Forelimb muscle (tissue), 1 donor: ENCODE measurements at places on chromosomes 5 and 9.

- no peak for DNase-seq
Measured at GRCh38 chr9:75027187-75028107, 646 bp downstream of the CARNMT1 start.

DNA sequence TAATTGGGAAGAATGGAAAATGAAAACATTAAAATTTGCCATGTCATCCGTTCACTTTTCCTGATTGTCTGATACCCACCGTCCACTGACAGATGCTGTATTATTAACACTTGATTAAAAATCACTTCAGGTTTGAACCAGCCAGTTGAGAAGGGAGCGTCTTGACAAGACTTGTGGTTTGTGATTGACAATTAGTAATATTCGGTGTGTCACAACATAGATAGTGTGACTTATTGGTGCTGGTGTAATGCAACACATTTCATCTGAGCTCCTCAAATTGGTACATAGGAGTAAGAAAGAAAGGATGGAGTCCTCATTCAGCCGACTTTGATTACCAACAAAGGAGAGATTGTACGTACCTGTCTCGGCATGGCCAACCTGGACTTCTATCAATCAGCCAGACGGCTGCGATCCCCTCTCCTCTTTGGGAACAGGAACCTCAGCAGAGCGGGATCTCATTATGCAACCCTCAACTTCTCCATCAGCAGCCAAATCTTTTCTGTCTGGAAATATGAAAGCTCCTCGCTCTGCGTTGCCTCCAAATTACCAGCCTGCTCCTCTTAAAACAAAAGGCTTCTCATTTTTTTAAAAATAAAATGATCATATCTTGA is 211.7 kb upstream of the MVB12B start:
- DNase-seq: no peak

GRCh38 chr5:123421773-123422172 is 1.4 kb downstream of the CEP120 start:
- no peak for DNase-seq

- no peak for DNase-seq
Measured at GRCh38 chr5:66041627-66042026, 102.5 kb upstream of the SREK1 start.

DNA sequence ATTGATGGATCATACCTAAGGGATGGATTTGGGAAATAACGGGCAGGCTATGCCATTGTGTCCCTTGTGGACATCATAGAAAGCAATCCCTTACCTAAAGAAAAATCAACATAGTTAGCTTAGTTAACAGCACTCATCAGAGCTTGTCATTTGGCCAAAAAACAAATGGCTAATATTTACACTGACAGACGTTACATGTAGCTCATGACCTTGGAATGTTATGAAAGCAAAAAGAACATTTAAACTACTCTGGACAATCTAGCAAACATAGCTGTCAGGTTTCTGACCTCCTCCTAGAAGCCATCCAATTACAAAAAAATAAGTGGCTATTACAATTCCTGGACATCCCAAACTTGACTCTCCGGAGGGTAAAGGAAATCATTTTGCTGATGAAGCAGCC is 23.8 kb downstream of the TMEM232 start:
- DNase-seq: no peak

DNA sequence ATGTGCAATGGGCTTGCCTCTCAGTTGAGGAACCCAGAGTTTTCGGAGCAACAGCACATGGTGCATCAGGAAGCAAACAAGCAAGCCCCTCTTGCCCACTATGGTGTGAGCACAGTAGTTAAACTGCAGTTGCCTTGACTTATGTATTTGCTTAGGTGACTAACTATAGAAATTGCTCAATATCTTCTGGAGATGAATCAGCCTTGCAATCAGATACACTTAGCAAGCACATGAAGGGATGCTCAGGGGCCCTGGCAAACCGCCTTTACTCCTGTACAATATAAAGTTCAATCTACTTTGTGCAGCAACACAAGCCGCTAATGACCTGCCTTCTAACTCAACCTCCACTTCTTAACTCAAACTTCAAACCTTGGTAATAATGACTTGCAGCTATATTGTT is 581.7 kb upstream of the RIOK2 start:
- DNase-seq: no peak

DNA sequence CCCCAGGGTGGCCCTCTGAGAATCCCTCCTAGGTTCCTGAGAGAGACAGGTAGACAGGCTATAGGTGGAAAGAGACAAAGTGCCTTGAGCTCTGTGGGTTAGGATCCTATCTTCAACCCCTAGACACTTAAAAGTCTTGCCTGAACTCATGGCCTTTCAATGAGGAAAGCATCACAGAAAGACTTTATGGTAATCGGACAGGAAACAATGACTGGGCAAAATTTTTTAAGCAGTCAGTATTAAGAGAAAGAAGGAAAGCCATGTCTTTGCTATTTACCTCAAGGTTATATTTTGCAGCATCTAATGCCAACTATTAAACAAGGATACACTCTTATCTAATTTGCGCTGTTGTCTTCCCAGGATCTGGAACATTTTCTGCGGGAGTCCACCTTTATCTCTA is 93.2 kb downstream of the PCSK1 start:
- no peak for DNase-seq

- no peak for DNase-seq
Measured at GRCh38 chr9:103533318-103533717, 538.2 kb downstream of the CYLC2 start.

- DNase-seq: no peak
Measured at GRCh38 chr5:73497497-73498056, 665 bp upstream of the BTF3 start.
